Fibroblast of lung (primary cell): ENCODE measurements at places on chromosomes 6 and 20. TPM values are rescaled to one million over a fixed set of nuclear protein-coding genes. Genes with fewer than 3 reads are reported as not detected.

GRCh38 chr6:24436979-24437378 is 34.2 kb downstream of the MRS2 start:
- no peak for DNase-seq

DNA sequence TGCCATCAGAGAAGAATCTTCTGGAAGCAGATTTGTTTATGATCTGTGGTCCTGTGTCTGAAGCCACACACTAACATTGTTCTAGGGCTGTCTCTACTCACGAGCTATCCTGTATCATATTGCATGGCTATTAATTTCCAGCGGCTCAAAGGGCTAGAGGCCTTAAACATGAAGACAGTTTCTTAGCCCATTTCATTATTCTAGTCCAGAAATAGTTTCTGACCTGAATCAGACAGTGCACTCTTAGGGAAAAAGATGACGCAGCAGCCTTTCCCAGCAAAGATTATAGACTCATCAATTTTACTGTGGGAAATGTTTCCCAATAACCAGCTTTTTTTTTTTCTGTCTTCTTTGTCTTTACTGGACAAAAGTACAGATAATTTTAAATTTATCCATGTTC is 105.3 kb upstream of the SUPT3H start:
- DNase-seq: peak; percentile 97

GRCh38 chr6:168524571-168525001 is 83.6 kb downstream of the SMOC2 start:
- no peak for DNase-seq

GRCh38 chr20:62962891-62963613 is 10.5 kb downstream of the SLC17A9 start:
- DNase-seq: no peak

The TBPL1 gene
- 37.6 and 47.8 TPM in 2 replicates for polyA plus RNA-seq

The ASIP gene
- not detected in 2 replicates for polyA plus RNA-seq

The PRPH2 gene
- polyA plus RNA-seq: 4.0 and 6.3 TPM in 2 replicates

The ULBP3 gene
- polyA plus RNA-seq: 18.8 and 28.8 TPM in 2 replicates

The RFX6 gene
- polyA plus RNA-seq: not detected in 2 replicates

The NOX3 gene
- polyA plus RNA-seq: not detected in 2 replicates
